ENCODE measurements at places on chromosomes 1 and 21.

- DNase-seq: peak; percentile 43
Measured at GRCh38 chr1:206442101-206442500, 28.2 kb upstream of the IKBKE start.

GRCh38 chr1:166813508-166814223, 25.6 kb upstream of the POGK start:
- no peak for DNase-seq

DNA sequence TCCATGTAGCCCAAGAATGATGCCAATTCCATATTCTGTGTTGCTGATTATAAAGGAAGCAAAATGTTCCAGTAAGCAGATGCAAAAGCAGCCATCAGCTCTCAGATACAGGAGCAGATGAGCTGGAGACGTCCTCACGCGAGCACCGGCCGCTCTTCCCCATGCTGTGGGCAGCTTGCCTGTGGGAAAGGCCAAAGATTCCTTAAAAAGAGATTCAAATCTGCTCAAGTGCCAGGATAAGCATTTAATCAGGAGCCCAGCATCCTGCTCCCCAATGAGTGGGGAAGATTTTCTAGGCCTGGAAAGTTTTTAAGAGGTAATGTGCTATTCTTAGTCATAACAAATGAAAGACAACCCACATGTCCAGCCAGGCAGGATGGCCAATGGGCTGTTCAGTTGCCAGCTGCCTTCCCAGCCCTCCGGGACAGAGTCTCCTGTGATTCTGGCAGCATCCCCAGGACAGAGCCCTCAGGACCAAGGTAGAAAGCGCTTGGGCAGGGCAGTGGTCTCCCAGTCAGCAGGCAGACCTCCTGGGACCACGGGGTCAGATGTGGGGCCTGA, 108.2 kb upstream of the TMPRSS2 start:
- DNase-seq: no peak

GRCh38 chr1:154567386-154568156, at the start of gene CHRNB2:
CHRNB2 (plus strand) TSS chr1:154567778; CDS start chr1:154568045, 267 bp downstream.
- DNase-seq: peak; percentile 95

- no peak for DNase-seq
Measured at GRCh38 chr1:166597516-166597915, 241.8 kb upstream of the POGK start.

DNA sequence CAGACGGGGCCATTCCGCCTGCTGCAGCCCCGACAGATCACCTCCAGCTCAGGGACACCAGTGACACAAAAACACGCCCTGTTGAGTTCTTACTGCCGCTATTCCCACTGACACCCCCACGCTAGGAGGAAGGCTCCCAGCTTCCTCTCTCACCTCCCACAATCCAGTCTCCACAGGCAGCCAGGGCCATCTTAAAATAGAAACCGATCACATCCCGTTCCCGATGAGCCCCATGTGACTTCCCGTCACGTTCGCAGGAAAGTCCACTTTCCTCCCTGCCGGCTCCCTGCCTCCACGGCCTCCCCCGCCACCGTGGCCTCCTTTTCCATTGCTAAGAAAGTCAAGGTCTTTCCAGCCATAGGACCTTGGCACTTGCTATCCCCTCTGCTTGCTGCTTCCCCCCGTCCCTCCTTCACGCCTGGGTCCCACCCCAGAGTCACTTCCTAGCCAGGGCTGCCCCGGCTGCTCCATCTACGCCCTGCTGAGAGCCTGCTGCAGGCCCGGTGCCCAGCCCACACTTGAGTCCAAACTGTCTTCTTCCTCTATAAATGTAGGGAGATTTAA, 24.0 kb upstream of the DDOST start:
- DNase-seq: no peak

- peak; percentile 79 for DNase-seq
Measured at GRCh38 chr1:234699795-234700665, 90.1 kb upstream of the IRF2BP2 start.

GRCh38 chr1:196494766-196495165, 113.5 kb downstream of the KCNT2 start:
- no peak for DNase-seq

- no peak for DNase-seq
Measured at GRCh38 chr1:3402258-3403010, 52.0 kb upstream of the ARHGEF16 start.

GRCh38 chr1:228176024-228176395, 10.4 kb downstream of the IBA57 start:
- DNase-seq: no peak

DNA sequence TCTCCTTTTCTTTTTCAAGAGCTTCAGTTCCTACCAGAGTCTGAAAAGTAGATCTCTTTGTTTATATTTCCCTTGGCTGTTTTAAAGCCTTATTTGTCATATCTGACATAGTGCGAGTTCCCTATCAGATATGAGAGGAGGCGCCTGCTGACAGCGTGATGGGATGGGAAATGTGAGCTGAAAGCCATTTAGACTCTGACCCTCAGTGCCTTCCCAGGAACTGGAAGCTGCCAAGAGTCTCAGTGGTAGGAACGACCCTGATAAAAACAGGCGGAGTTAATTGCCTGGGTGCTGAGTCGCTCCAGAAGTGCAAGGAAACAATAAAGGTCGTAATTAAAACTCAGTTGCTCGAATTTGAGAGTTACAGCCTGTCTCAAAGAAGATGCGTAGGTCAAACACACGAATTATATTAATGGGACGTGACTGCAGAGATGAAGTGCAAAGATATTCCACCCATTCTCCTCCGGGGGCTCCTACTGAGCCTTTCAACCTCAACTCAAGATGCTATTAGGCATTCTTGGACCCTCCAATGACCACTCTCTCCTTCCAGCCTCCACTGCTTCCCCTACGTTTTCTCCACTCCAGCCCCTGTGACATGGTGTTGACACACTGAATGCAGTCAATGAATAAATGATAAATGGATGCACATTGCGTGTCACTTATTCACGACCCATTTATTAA, 84.6 kb downstream of the KAZN start:
- DNase-seq: no peak

- no peak for DNase-seq
Measured at GRCh38 chr1:76615253-76616035, 251.8 kb upstream of the ST6GALNAC5 start.

GRCh38 chr21:40386294-40386911, 460.6 kb downstream of the DSCAM start:
- peak; percentile 36 for DNase-seq

GRCh38 chr1:183416850-183417771, 1.1 kb downstream of the NMNAT2 start:
- peak; percentile 21 for DNase-seq

DNA sequence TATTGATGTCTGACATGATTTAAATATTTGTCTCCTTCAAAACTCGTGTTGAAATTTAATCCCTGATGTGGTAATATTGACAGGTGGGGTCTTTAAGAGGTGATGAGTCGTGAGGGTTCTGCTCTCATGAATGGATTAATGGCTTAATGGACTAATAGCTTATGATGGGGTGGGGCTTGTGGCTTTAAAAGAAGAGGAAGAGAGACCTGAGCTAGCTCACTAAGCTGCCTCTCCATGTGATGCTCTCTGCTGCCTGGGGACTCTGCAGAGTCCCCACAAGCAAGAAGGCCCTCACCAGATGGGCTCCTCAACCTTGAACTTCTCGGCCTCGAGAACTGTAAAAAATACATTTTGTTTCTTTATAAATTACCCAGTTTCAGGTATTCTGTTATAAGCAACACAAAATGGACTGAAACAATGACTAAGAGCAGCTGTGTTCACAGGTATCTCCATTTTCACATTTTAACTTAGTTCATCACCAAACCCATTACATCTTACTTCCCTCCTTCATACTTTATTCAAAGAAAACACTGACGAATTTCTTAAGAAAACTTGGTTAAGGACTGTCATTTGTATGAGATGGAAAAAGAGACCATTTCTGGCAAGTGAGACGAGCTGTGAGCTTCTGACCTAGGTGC, 12.1 kb upstream of the AIM2 start:
- no peak for DNase-seq

- no peak for DNase-seq
Measured at GRCh38 chr21:31801551-31802219, 69.8 kb upstream of the SCAF4 start.

GRCh38 chr1:194295685-194296084, 1109.3 kb upstream of the B3GALT2 start:
- peak; percentile 11 for DNase-seq

GRCh38 chr1:111948209-111949171, 41.0 kb downstream of the KCND3 start:
- no peak for DNase-seq

GRCh38 chr21:45736042-45736689, 92.6 kb downstream of the PCBP3 start:
- no peak for DNase-seq

DNA sequence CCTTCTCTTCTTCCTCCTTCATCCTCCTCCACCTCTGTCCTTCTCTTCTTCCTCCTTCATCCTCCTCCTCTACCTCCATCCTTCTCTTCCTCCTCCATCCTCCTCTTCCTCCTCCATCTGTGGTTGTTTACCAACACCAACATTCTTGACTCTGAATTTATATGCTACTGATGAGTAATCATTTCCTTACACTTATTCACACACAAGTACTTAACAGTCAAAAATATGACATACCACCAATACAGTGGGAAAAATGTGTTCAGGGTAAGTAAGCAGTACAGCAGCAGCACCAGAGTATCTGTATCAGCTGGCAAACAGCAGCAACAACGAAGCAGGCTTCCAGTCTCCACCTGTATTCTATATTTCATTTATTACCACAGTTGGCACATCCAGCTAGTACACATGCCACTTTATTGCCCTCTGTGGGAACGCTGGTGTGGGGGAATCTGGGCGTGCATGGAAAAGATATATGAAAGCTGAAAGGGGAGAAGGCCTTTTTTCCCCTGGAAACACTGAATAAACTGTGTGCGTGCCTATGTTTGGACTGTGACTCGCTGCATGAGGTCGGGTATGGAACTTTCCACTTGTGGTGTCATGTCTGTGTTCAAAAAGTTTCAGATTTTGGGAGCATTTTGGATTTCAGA, 16.0 kb downstream of the ADSS2 start:
- no peak for DNase-seq

GRCh38 chr1:180248731-180249681, 18.9 kb downstream of the LHX4 start:
- peak; percentile 64 for DNase-seq

DNA sequence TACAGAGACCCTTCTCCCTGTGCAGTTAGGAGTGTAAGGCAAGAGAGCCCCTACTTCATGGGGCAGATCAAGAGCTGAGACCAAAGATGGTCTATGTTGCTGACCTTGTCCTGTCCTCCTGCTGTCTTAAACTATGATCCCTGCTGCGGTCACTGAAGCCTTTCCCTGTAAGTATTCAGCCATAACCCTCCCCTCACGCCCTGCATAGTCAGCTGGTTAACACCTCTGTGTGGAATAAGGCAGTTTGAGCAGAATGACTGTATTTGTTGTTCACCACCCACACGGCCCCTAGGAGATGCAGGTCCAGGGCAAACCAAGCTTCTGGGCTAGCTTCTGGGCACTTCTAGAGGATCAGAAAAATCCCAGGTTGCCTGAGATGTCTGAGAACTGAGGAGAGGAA, 356 bp downstream of the TSPAN1 start:
- DNase-seq: no peak

- no peak for DNase-seq
Measured at GRCh38 chr1:54276617-54277450, 76.9 kb downstream of the MRPL37 start.

DNA sequence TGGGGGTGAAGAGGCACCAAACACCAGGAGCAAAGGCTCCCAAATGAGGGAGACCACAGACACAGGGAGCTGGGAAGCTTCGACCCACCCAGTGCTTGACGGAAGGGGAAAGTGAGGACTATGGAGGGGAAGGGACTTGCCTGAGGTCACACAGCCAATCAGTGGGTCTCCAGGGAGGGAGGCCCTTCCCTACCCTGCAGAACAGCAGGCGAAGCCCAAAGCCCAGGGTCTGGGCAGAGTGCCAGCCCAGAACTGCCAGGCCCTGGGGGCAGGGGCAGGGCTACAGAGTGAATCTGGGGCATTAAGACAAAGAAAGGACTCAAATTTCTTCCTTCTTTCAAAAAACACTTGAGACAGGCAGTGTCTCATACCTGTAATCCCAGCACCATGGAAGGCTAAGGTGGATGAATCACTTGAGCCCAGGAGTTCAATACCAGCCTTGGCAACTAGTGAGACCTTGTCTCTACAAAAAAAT, 45.5 kb upstream of the ECE1 start:
- DNase-seq: no peak

- DNase-seq: no peak
Measured at GRCh38 chr1:245462161-245462560, 307.4 kb downstream of the KIF26B start.

- no peak for DNase-seq
Measured at GRCh38 chr1:201732351-201732750, 96.6 kb upstream of the IPO9 start.

DNA sequence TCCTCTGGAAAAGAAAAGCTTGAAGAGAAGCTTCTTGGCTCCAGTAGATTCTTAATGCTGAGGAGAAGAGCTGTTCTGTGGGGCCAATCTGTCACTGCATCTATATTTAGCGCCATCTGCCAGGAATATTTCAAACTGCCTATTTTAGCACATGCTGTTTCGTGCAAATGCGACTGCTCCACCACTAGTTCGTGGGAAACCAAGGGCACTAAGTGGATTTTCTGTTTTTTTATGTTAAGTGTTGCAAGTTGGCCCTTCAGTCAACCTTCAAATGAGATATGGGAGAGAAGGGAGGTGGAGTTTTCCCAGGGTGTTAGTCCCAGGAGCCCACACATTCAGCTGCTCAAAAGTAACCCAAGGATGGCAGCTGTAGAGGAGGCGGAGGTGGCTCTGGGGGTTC, 91.9 kb downstream of the TSEN15 start:
- peak; percentile 15 for DNase-seq

DNA sequence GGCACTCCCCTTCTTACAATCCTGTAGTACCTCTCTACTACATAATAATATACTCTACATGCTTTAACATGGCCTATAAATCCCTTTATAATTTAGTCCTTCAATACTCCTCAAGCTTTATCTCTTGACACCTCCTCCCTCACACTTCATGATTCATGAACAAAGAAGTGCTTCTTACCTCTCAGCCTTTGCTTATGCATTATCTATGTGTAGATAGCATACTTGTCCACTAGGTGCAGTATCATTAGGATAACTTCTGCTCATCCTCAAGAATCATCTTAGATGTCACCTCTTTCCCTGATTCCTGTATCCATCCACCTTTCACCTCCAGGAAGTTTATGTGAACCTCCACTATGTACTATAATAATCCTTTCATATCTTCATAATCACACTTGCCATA, 74.4 kb downstream of the COL24A1 start:
- no peak for DNase-seq

DNA sequence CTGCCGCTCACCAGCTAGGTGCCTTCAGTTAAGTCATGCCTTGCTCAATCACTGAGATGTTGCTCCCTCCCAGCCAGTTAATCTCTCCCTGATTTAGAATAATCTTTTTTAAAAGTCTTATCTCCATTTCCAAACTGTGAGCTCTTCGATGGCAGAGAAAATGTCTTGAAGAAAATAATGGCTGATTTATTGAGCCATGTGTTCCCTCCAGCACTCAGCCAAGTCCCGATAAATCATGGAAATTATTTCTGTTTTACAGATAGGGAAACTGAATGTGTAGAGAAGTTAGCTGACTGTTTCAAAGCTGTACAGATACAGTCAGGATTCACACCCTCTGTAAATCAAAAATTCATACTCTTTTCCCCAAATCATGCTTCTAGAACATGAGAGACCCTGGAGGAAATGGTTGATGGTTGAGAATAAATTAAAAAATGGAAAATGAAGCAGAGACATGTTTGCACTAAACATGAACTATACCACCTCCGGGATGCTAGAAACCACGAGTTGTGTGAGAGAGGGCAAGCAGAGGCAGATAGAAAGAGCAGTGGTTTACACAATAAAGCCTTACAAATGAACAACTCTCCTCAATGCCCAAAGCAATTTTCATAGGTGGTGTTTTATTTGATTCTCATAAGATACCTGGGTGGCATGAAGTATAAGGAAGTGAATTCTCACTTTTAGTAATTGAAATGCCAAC, 376.4 kb downstream of the PLPP3 start:
- no peak for DNase-seq
